Epithelial cell of prostate (primary cell): ENCODE measurements at places on chromosomes 13 and 19.

GRCh38 chr13:94351292-94351990, 128.0 kb downstream of the DCT start:
- DNase-seq = no peak

- no peak for DNase-seq
Measured at GRCh38 chr19:4456476-4456842, 1.1 kb downstream of the UBXN6 start.

DNA sequence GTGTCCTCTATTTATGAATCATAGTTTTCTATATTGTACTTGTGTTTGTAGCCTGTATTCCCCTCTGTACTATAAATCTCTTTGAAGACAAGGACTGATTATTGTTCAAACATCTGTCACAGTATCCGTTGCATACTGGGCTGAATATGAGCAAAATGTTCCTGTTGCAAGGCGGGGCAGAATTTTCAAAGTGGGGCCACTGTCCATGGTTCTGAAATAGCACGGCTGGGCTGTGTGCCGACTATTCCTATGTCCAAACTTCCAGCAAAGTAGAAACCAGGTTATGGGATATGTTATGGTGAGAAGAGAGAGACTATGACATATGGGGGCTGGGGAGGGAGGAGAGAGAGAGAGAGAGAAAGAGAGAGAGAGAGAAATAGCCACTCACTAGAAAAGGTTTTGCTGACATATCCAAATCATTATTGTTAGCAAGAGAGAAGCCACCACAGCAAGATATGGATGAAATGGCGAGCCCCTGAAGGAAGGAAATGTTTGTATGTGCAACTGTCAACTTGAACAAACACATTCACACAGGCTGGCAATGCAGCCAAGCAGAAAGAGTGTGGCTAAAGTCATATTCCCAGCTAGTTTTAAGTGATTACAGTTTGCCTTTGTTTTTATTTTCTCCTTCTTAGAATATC, 107.0 kb upstream of the GPR12 start:
- DNase-seq = no peak

GRCh38 chr13:110470272-110471009, 91.1 kb downstream of the RAB20 start:
- no peak for DNase-seq

DNA sequence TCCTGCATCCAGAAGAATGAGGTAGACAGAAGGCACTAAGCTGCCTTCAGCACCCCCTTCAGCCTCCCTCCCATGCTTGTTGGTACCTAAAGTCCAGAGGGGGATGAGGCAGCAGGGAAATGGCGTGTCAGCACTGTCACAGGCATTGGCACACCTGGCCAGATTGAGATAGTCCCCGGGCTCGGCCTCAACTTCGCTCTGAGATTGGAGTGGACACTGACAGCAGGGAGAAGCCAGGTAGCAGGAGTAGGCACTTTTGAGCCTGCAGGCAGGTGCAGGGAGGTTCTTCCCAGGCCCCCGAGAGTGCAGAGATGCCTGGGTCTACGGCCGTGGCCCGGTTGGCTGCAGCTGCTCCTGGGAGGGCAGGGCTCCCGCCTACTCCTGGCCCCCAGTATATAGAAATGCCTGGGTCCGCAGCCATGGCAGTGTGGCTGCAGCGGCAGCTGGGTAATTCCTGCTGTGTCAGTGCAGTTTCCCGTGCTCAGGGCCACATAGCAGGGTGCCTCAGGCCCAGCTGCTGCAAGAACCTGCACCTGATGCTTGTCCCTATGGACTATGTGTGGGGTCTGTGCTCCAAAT, 160.3 kb downstream of the SLITRK6 start:
- no peak for DNase-seq

GRCh38 chr19:33486936-33487811, 34.4 kb downstream of the PEPD start:
- DNase-seq = no peak

DNA sequence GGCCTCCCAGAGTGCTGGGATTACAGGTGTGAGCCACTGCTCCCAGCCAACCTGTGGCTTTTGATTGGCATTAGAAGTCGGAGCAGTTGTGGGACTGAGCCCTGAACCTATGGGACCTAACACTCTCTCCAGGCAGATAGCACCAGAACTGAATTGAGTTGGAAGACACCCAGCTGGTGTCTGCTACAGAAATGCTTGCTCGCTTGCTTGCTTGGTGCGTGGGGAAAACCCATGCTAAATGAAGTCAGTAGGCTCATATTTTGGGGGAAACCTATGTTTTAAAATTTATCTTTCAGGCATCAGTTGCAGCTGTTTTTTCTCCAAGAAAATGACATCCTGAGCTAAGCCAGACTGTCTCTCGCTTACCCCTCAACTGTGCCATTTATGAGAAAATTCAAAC, 158.5 kb upstream of the RFC3 start:
- DNase-seq = no peak

DNA sequence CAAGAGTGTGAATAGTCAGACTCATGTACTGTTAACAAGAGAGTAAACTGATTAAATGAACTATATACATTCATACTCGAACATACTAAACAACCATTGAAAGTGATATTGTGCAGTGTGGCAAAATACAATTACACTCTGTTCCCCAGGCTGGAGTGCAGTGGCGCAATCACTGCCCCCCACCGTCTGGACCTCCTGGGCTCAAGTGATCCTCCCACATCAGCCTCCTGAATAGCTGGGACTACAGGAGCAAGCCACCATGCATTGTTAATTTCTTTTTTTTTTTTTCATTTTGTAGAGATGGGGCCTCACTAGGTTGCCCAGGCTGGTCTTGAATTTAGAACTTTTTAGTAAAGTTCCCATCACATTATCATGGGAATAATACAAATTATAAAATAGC, 77.3 kb upstream of the LSM14A start:
- no peak for DNase-seq

GRCh38 chr13:49927755-49928154, 8.4 kb downstream of the SPRYD7 start:
- DNase-seq = no peak

DNA sequence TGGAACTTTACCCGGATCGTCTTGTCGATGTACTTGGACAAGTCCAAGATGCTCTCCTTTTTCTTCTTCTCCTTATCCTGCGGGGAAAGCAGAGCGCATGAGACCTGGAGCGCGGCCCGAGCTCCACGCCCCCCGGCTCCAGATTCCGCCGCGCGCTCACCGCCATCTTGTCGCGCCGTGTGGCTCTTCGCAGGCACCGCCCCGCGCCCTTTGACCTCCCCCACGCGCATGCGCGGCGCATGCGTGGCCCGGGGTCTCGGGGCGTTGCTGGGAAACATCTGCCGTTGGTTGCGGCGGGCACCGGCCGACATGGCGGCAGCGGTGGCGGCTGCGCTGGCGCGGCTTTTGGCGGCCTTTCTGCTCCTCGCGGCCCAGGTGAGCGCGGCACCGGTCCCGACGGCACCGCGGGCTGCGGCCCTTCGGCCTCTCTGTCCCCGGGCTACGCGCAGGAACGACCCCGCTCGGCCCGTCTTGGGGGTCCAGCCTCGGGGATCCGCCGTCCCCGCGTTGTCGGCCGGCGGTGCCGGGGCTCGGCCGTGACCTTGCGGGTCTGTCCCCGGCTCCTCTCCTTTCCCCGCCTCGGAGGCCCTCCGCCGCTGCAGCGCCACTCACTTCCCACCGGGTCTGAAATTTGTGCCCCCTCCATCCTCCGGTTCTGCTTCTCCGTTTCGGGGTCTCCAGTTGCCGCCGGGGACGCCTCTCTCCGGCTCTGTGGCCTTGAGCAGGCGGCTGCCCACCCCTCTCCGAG, at the start of the genes LSM7 and SPPL2B:
LSM7 (minus strand) TSS at position 186 of the 748 bp plus-strand sequence; CDS start at position 166, 20 bp downstream.
SPPL2B (plus strand) TSS at position 284 of the 748 bp plus-strand sequence; CDS start at position 310, 26 bp downstream.
- peak; percentile 18 for DNase-seq

DNA sequence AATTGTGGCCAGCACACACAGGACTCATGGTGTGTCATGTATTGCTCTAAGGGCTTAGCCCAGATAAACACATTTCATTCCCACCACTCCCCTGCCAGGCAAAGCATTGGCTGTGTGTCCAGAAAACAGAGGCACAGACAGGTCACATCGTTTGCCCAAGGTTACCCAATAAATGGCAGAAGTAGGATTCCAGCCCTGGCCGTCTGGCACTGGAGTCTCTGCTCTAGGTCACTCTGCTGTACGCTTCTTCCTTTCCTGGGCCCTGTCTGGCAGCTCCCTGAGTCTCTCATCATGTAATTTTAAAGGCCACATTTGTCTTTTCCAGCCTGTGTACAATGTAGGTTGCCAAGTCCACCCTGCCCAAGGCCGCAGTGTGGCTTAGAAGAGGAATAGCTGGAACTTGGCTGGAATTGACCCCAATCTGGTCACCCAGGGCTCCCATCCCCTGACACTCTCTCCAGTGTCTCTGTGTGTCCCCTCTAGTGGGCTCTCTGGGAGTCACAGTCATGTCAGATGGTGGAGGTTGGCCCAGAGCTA, 264.5 kb upstream of the TSHZ3 start:
- no peak for DNase-seq

DNA sequence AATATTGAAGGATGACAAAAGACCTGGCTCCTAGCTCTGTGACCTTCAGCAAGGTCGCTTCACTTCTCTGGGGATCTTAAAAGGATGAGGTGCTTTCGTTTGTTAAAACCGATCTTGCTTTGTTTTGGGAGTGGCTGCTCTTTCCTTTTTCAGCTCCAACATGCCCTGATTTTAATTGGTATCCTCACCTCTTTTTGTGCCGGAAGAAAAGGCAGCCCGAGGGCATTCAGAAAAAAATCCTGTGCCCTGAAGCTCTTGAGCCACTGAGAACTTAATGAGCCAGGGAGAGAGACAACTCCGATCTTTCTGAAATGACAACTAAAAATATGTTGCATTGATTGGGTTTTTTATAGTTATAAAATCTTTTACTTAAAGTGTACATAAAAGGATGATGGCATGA, 19.4 kb downstream of the CLDN10 start:
- DNase-seq = no peak

DNA sequence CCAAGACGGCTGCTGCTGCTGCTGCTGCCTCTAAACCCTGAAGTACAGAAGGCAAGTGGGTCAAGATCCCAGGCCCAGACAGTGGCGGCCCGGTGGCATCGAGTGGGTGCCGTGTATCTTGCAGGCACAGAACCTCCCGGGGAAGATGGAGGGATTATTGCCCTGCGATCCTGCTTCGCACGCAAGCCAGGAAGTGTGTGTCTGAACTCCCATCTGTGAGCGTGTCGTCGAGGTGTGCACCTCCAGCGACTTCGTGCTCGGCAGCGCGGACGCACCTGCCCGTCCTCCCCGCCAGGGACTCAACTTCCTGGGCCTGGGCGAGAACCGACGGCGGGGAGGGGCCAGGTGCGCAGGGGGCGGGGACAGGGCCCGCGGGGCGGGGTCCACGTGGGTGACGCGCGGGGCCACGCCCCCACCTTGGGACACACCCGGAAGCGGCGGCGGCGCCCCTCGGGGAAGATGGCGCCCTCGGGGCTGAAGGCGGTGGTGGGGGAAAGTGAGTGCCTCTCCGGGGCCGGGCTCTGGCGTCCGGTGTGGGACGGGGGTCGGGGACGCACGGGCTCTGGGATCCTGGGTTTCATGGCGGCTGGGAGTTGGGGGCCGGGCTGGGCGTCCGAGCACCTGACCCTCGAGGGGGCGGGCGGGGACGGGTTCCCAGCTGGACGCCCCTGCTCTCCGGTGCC, at the start of gene STXBP2:
STXBP2 (plus strand) TSS at position 420 of the 683 bp plus-strand sequence; CDS start at position 460, 40 bp downstream.
- DNase-seq = no peak

DNA sequence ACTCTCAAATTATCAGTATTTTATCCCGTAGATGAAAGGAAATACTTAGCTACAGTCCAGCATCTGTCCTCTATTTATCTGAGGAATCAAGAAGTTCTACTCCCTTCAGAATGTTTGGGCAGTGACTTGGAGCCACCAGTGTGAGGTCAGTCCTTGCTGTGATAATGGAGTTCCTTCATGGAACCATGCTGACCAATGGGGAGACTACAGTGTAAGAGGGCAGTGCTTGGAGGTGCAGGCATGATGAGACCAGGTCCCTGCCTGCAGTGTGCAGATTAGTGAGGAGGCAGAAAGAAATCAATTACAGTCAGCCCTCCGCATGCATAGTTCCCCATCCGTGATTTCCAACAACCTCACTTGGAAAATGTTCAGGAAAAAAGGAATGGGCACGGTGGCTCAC, at the start of gene C19orf18:
C19orf18 (minus strand) TSS at position 101 of the 400 bp plus-strand sequence. CDS start 102 bp downstream, outside the sequence.
- DNase-seq = no peak

- DNase-seq = no peak
Measured at GRCh38 chr13:104593251-104593576, 1527.0 kb upstream of the SLC10A2 start.

DNA sequence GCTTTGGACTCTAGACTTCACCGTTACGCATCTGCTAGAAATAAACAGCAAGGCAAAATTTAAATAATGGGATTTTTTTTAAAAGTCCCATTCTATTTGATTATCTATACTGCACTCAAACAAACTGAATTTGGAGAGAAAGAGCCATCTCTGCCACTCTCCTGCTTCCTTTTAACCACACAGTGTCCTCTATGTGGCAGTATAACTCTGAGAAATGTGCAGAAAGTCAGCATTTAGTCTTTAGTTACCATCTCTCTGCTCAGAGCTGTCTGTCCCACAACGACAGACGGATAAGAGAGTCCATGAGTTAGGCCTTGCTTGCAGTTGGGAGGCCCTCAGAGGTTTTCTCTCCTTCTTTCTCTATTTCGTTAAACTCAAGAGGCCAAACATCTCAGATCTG, 21.2 kb downstream of the CCNA1 start:
- DNase-seq = no peak

DNA sequence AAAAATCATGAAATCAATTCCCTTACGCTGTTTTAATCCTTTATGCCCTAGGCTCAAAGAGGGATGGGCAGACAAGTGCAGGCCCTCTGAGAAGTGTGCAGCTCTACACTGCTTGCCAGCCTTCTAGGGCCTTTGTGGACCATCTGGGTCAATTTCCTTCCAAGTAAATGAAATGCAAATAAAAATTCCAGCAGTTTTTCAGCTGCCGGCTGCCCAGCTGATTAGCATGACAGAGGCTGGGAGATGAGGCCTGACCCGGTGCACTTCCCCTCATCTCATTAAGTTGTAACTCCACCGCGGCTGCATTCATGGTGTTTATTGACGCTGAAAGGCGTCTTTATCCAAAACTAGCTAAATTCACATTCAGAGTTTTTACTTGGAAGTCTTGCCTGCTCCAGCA, 47.5 kb upstream of the GSX1 start:
- DNase-seq = no peak

DNA sequence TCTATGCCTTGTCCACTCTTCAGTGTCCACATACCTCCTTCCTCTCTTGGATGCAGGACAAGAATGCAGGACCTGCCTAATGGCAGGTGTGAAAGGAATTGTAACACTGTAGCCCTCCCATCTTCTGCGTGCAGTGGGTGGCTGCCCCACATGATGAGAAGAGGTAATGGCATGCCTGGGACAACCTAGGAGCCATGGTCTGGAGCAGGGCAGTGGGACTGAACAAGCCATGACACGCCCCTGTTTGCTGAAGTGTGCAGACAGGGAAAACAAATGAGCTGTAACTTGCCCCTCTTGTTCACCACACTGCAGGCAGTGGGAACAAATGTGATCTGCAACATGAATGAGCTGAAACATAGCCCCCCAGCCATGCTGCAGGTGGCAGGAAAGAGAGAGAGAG, 192.2 kb downstream of the PCDH17 start:
- DNase-seq = no peak
